ENCODE measurements at places on chromosomes 5 and 9.

- DNase-seq, result no peak
These were observed 138.9 kb upstream of the IRX4 start for GRCh38 chr5:2021484-2022176.

GRCh38 chr5:102624405-102624804 is 125.6 kb upstream of the SLCO6A1 start:
- DNase-seq, result no peak

DNA sequence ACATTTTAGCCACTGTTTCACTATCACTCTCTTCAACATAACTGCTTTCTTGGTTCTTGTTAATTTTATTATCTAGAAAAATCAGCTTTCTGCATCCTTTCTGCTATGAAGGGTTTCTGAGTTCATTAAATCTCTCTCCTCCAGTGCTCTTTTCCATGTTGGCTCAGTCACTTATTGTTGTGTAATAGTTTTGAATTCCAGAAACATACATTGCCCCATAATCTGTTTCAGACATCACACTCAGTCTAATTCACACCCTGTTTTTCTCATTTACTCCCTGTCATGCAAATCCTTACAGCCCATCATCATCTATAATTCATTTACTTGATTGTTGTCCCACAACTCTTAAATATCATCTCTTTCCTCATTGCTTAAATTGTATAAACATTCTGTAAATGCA is 176.1 kb upstream of the CDH12 start:
- no peak for DNase-seq

DNA sequence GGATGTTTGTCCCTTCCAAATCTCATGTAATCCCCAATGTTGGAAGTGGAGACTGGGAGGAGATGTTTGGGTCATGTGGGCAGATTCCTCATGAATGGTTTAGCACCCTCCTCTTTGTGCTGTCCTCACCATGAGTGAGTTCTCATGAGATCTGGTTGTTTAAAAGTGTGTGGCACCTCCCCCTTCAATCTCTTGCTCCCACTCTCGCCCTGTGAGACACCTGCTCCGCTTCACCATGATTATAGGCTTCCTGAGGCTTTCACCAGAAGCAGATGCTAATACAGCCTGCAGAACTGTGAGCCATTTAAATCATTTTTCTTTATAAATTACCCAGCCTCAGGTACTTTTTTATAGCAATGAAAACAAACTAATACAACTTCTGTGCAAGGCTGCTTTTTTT is 127.3 kb upstream of the CCDC152 start:
- no peak for DNase-seq

DNA sequence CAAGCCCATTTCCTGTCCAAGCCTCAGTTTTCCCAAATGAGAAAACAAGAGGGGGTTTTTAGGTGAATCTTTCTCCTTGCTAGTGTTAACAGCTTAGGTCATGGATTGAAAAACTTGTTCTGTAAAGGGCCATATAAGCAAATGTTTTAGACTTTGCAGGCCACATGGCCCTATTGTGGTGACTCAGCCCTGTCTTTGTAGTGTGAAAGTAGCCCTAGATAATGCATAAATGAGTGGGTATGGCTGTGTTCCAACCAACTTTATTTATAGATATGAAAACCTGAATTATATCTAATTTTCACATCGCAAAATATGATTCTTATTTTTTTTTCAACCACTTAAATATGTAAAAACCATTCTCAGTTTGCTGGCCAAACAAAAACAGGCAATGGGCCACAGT is 6.9 kb upstream of the BARX1 start:
- DNase-seq, result no peak

DNA sequence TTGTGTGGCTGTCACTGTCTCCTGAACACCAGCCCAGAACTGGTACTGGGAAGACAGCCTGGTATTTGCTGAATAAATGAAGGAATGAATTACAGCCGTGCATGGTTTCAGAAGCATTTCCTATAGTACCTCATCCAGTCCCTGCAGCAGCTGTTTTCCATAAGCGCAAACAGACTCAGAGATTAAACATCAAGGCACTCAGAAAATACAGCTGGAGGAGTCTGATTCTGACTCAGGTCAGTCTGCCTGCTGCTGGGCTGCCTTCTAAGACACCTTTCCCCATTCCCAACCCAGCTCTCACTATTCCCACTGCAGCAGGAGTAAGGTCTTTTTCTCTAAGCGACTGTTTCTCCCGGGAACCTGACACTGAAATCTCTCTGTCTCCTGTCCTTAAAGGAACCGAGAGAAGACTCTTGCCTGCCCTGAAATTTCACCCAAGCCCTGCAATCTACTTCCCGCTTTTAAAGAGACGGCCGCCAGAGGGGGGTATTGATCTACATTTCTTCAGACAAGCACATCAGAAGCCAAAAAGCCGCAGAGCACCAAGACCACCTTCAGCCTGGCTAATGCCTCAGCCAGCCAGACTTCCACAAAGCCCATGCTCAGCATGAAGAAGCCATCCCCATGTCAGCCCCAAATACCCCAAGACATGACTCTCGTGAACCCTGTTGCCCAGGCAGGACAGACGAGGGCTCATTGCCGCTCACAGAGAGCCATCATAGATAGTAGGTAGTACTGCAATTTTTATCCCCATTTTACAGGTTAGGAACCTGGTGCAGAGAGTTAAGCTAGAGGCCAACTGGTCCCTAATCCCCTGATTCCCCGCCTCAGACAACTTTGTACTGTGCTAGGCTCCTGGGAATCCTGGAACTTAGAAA is 5.4 kb upstream of the FOXI1 start:
- peak; percentile 74 for DNase-seq

GRCh38 chr5:1842004-1842819 is 40.5 kb downstream of the IRX4 start:
- DNase-seq, result no peak

- no peak for DNase-seq
These were observed 126.8 kb downstream of the NXNL2 start for GRCh38 chr9:88661759-88662158.

GRCh38 chr9:38196714-38197113 is 127.7 kb upstream of the SHB start:
- no peak for DNase-seq

DNA sequence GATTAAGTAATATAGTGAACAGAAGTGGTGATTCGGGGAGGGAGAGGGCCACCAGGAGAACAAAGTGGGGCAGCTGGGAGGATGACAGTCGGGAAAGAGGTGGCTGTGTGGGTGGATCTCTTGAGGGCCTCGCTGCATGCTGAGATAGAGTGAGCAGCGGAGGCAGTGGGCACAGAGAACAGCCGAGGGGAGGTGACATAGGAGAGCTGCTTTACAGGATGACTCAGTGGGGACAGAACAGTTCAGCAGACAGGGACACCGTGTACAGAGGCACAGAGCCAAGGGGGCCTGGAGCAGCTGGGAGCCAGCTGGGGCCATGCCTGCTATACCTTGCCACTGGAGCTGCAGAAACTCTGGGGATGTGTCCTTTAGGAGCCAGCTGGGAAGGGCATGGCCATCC is 273.9 kb downstream of the GADD45G start:
- peak; percentile 70 for DNase-seq

GRCh38 chr9:127166651-127167524 is 44.5 kb upstream of the ANGPTL2 start:
- no peak for DNase-seq

DNA sequence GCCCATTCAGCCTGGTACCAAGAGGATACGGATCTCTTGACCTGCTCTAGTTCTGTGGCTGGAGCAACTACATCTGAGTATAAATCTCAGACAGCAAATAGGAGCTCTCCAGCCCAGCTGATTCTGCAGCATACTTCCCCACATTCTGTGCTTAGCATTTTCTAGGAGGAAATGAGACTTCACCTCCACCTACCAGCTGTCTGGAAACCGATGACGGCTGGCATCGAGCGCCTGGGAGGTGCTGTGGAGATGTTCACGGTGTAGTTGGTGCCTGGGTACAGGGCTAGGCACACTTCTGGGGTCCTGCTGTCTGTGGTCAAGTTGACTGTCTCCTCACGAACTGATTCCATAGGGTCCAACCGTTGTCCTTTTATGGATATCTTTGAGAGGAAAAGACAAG is 63.6 kb downstream of the SUSD1 start:
- no peak for DNase-seq

DNA sequence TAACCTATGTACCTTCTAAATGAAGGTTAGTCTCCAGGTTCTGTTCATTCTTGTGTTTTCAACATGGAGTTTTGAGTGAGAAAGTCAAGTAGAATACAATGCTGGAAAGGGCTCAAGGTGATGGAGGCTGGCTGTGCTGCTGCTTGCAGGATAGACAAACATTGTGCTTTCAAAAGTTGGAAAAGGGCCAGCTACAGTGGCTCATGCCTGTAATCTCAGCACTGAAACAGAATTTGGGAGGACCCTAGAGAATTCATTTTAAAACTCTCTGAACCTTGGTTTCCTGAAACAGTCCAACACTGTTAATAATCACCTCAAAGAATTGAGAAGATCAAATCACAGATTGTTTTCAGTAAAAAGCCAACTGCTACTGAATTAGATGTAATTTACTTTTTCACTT is 15.4 kb upstream of the IARS1 start:
- no peak for DNase-seq

- DNase-seq, result no peak
These were observed 1548.6 kb downstream of the EFNA5 start for GRCh38 chr5:106121972-106122605.

DNA sequence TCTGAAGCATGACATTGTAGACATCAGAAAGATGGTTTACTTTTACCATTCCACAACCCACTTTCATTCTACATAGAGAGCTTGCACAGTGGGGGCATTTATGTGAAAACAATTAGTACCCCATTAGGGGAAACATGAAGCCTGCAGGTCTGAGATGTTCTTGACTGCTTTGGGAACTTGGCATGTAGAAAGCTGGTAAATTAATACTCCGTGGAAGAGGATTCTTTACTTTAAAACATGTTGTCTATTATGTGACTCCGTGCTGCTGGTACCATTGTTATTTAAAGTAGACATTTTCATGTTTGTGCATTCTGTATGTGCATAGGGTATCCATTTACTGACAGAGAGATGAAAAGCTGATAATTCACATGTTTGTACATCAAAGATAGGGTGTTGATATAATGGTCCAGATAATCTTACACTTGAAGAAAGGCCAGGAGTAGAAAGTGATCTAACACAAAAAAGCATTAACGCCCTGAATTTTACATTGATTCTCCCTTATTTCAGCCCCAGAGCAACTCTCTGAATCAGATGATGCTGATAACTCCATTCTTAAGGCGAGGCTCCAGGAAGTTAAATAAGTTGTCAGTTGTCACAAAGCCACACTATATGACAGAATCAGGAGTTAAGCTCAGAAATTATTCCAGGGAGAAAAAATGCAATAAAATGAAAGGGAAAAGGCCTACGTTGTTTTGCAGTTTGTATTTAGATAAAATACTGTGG is 50.1 kb upstream of the CD180 start:
- DNase-seq, result no peak

- DNase-seq, result peak; percentile 92
These were observed 60.1 kb downstream of the FAM174A start for GRCh38 chr5:100595152-100595811.

- DNase-seq, result no peak
These were observed at the start of gene CCDC187 for GRCh38 chr9:136303825-136304416. Gene CCDC187, minus strand, starts transcription at chr9:136304094. Its CDS starts 264 bp downstream, at chr9:136303830.

DNA sequence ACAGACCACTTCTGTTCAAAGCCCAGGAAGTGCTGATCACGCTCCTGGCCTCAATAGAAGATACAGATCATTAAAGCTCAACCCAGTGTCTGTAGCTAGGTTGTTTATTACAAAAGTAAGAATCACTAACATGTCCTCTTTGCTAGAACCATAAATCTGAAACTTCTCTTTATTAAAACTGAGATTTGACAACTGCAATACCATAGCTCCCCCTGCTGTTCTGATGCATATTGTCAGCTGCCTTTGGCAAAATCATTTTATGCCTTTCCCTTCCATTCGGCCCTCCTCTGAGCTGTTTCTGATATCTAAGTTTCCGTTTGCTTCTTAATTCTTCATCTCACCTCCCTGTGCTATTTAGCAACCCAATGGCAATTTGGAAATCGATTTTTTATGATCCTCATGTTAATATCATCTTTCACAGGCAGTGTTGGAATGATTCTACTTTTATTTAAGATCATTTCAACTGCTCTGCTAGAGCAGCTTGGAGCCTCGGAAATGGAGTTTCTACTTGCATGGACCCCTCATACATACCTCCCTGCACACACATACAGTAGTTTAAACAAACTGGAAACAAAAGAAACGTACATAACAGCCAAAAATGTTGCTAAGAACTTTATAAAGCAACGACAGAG is 998.8 kb downstream of the MAT2B start:
- peak; percentile 49 for DNase-seq

DNA sequence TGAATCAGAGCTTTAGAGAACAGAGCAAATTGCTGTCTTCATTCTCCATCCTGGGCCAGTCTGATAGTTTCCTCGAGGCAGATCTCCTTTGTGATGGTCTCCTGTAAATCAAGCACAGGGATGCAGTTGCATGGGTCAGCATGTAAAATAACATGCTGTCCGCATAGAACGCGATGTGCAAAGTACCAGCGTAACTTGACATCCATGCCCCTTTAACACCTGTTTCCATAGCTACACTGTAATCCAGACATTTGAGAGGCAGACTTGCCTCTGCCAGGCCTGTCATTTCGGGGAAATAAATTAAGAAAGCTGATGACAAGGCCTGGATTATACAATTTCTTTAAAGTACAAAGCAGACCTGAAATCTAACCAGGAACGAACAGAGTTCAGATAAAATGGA is 413.5 kb downstream of the TLE4 start:
- no peak for DNase-seq

DNA sequence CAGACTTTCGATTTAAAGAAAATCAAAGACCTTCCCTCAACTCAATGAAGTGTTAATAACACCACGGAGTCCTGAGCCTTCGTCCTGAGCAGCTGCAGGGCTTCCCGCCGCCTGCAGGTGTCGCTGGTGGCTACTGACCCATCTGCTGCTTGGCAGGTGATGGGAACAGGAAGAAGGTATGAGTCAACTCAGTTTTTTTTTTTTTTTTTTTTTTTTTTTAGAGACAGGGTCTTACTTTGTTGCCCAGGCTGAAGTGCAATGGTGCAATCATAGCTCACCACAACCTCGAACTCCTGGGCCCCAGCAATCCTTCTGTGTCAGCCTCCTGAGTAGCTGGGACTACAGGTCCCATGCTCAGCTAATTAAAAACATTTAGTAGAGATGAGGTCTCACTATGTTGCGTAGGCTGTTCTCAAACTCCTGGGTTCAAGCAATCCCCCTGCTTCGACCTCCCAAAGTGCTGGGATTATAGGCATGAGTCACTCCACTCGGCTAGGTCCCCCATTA is 185.7 kb upstream of the IL12B start:
- peak; percentile 49 for DNase-seq

Data from fibroblast of skin of back (primary cell).